ENCODE measurements at places on chromosomes 2 and 18.

DNA sequence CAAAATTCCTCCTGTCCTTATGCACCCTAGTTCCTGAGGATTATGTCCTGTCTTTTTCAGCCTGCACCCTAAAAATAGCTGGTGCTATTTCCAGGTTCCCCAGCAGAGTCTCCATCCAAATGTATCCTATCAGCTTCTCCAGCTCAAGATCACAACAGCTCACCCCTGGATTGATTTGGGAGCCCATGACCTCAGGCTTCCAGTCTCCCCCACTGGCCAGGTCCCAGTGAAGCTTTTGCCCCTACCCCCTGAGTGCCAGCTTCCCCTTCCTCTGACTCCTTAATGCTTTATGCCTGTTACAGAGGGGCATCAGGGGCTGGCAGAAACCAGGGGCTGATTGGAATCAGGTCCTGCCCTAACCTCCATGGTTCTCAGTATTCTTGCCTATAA lies 76.9 kb upstream of the DAPL1 start:
- DNase-seq = peak; percentile 77

DNA sequence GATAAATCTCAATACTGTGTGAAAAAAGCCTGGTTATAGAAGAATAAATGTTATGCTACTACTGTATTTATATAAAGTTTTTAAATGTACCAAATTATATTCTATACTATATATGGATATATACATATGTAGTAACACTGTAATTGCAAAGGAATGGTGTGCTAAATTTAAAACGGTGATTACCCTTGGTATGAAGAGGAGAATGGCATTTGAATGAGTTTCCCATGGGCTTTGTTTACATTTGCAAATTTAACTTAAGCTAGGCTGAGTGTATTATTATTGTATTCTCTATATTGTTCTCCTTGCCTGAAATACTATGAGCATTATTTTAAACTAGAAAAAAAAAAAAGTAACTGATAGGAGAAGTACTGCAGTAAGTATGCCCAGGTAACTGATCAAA lies 4.7 kb upstream of the SP3 start:
- no peak for DNase-seq

- no peak for DNase-seq
Observed at GRCh38 chr2:134391751-134392160, 137.9 kb downstream of the MGAT5 start.

- DNase-seq = no peak
Observed at GRCh38 chr2:239548451-239548871, 147.6 kb upstream of the HDAC4 start.

GRCh38 chr2:223740679-223741078 lies 96.7 kb downstream of the AP1S3 start:
- DNase-seq = no peak

DNA sequence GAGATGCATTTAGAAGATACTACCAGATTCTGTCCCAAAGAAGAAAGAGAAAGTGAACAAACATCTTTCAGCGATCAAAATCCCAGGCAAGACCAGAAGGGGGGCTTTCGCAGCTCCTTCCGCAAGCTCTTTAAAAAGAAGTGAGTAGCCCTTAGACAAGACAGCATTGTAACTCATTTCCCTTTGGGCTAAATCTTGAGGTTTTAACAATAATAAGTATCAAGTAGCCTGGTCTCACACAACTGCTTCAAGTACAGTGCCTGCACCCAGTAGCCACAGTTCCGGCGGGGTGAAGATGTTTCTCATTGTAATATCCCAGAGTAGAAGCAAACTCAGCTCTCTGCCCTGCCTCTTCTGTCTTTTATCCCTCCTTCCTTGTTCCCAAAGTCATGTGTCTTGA lies 76.3 kb downstream of the ARHGEF33 start:
- DNase-seq = no peak

GRCh38 chr18:13290856-13291271 lies 72.3 kb downstream of the LDLRAD4 start:
- DNase-seq = no peak

GRCh38 chr2:40480073-40480472 lies 28.2 kb upstream of the SLC8A1 start:
- no peak for DNase-seq

- DNase-seq = no peak
Observed at GRCh38 chr2:68052717-68053422, 9.9 kb downstream of the C1D start.

DNA sequence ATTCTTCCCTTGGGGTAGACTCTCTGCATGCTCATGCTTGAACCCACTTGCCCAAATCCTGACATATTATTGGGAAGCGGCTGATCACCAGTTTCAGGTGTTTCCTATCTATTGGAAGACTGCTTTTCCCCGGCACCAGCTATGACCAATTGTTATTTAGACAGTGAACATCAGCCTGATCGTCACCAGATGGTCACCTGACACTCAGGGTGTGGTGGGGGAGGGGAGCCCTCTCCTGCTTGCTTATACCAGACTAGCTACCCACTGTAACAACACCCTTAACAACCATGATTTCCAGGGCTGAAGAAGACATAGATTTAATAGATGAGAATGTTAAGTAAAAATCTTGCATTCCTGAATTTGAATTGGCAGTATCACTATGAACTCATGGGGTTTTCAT lies 44.3 kb downstream of the RBM43 start:
- no peak for DNase-seq

DNA sequence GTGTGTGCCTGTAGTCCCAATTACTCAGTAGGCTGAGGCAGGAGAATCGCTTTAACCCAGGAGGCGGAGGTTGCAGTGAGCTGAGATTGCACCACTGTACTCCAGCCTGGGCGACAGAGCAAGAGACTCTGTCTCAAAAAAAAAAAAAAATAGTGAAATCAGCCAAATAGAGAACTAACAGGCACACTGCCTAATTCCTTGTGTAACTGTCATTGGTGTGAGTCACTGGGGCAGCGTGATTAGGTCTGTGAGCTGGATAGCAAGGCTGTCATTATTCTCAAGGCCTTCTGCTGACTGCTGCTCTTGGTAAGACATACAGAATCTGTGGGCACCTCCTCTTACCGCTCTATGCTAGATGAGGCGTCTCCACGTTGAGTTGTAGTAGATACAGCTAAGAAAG lies 270.3 kb downstream of the NEDD4L start:
- DNase-seq = no peak

GRCh38 chr2:5215989-5216607 lies 476.1 kb upstream of the SOX11 start:
- no peak for DNase-seq

DNA sequence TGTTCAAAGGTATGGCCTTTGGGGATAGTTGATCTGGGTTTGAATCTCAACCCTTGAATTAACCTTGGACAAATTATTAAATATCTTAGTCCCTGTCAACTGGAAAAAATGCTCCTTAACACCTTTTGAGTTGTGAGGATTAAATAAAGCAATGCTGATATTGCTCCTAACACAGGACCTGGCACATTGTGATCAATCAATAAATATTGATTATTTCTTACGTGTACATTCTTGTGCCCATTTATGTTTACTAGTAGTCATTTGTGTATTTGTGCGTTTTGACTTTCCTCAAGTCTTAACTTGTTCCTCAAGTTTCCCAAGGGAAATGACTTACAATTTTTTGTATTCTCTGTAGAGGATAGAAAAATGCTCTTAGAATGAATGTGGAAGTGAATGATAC lies 19.6 kb upstream of the FIGN start:
- DNase-seq = no peak

GRCh38 chr2:174833737-174834136 lies 69.5 kb upstream of the CHRNA1 start:
- DNase-seq = no peak

DNA sequence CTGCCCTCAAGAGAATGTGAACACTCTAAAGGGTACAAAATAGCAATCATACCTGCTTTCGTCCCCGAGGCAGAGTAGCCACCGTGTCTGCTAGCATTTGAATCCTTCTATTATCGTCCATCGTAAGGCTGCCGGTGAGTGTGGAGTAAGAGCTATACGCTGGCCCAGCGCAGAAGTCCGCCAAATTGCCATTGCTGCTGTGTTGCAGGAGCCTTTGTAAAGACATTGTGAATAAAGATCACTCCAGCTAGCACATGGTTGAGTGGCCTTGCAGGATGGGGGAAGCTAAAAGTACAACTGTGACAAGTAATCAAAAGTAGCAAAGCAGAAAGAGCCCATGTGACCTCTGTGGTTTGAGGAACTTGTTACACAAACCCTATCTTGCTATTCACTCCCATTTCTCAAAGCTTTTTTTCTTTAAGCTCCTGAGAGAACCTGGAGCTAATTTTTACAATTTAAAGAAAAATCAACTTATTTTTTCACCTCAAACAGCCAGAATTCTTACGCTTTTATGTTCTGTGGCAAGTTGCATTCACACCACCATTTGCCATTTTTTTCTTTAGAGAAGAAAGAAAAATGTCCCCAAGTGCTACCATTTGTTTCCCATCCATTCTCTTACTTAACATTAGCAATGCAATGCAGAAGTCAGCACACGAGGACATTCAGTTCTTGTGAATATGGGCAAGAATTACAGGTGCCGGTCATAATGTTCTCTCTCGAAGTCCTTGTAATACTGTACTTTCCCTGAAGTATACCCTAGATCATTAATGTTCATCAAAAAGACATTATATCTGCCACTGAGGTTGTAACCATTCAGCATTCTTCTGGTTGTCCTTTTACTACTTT lies at the start of gene CYTIP:
CYTIP (minus strand) TSS at position 295 of the 846 bp plus-strand sequence; CDS start at position 226, 69 bp downstream.
- DNase-seq = no peak

GRCh38 chr18:34590503-34590902 lies 119.6 kb upstream of the DTNA start:
- DNase-seq = no peak

GRCh38 chr2:239997686-239998409 lies 27.3 kb downstream of the NDUFA10 start:
- DNase-seq = no peak

DNA sequence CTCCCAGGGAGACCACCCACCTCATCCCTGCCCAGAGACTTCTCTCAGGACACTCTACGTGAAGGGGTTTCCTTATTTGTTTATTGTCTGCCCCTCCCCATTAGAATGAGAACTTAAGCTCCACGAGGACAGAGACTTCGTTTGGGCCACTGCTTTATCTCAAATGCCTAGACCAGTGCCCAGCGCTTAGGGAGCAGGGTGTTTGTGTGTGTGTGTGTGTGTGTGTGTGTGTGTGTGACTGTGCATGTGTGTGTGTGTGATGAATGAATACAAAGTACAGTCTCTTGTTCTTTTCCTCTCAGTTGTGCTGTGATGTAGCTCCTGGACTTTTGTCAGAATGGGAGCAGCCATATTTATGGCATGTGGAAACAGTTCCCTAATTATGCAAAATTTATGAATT lies 34.4 kb upstream of the CABYR start:
- peak; percentile 62 for DNase-seq

- DNase-seq = no peak
Observed at GRCh38 chr18:43936176-43936575, 658.9 kb upstream of the SYT4 start.

DNA sequence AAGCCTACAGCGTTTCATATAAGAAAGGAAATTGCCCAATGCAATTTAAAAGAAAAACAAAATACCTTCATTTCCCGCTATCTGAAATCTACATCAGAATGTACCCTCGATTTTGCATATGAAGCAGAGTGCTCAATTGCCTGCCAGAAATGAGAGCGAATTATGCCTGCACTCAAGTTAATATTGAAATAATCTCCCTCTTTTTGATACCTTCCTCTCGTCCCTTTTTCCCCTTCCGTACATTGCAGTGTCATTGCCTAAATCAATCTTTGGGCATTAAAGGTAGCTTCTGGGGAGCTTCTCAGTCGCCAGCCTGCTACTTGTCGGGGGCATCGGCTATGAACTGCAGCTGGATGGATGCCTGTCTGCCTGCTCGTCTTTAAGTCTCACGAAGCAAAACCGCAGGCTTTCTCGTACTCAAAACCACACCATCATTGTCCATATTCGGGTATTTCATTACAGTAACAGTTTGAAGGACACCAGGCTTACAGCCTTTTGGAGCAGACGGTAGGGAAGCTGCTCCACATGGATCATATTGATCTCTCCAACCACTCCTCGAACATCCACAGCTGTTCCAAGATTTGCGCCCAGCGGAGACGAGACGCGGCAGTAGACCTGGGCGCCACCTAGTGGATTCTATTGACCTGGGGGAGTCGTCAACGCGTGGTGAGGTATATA lies 64.0 kb upstream of the HNRNPA3 start:
- DNase-seq = no peak

DNA sequence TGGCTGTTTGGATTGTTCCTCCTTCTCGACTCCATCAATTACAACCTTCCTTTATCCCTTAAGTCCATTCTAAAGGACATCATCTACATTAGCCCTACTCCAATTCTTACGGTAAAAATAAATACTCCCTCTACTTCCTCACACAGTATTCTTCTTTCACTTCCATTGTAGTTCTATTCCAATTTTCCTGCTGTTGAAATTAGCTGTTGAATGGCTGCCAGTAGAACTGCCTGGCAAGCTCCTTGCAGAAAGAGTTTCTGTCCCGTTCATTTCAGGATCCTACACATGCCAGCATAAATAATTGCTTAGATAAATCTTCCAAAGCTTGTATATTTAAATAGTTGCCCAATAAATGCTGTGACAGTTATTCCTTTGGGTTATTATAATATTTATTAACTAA lies 459.3 kb upstream of the TRIB2 start:
- no peak for DNase-seq

DNA sequence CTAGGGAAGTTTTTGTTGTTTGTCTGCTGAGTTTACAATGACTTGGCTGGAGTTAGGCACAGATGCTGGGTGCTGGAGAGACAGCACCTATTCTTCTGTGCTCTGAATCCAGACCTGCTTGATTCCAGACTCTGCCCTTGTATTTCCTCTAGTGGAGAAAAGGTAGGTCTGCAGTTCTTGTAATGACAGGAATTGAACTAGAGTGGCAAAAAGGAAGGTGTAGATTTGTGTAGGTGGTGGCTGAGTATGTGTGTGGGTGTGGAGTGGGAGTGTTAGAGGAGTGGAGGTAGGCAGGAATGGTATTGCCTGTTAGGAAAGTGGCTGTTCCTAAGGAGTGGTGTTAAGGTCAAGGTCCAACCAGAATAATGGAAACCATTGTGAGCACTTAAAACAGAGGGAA lies 71.9 kb upstream of the LYPD6 start:
- DNase-seq = no peak

- no peak for DNase-seq
Observed at GRCh38 chr2:43139996-43140621, 86.3 kb downstream of the ZFP36L2 start.

DNA sequence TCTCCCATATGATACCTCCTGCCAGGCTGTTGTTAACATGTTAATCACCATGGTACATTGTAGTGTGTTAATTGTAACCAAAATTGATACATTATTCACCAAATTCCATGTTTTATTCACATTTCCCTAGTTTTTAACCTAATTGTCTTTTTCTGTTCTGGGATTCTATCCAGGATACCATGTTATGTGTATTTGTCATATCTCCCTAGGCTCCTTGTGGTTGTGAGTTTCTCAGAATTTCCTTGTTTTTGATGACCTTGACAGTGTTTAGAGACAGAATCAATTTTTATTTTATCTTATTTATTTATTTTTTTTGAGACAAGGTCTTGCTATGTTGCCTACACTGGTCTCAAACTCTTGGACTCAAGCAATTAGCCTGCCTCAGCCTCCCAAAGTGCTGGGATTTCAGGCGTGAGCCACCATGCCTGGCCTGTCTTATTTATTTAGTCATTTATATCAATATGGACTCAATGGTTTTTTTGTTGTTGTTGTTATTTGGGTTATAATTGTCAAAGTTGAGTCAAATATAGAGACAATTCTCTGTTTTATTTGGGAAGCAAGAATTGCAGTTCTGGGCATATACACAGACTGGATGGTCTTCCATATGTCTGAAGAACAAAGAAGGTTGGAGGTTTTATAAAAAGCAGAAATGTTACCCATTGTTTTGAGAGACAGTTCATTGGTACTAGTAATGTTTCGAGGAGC lies 42.6 kb downstream of the INPP4A start:
- no peak for DNase-seq

- no peak for DNase-seq
Observed at GRCh38 chr2:120177001-120177621, 46.1 kb downstream of the TMEM185B start.

- DNase-seq = no peak
Observed at GRCh38 chr2:167212014-167212648, 323.9 kb downstream of the XIRP2 start.

Data from esophagus muscularis mucosa (tissue), 4 donors.